Stimulated activated CD8-positive, alpha-beta memory T cell treated with anti-CD3 and anti-CD28 coated beads, Interleukin-15, amount 100 ng/mL, for 48 hours (primary cell): ENCODE measurements at places on chromosomes 6 and 20.
A peak's percentile ranks its signal among the peaks of the same experiment; 100 is the strongest.

DNA sequence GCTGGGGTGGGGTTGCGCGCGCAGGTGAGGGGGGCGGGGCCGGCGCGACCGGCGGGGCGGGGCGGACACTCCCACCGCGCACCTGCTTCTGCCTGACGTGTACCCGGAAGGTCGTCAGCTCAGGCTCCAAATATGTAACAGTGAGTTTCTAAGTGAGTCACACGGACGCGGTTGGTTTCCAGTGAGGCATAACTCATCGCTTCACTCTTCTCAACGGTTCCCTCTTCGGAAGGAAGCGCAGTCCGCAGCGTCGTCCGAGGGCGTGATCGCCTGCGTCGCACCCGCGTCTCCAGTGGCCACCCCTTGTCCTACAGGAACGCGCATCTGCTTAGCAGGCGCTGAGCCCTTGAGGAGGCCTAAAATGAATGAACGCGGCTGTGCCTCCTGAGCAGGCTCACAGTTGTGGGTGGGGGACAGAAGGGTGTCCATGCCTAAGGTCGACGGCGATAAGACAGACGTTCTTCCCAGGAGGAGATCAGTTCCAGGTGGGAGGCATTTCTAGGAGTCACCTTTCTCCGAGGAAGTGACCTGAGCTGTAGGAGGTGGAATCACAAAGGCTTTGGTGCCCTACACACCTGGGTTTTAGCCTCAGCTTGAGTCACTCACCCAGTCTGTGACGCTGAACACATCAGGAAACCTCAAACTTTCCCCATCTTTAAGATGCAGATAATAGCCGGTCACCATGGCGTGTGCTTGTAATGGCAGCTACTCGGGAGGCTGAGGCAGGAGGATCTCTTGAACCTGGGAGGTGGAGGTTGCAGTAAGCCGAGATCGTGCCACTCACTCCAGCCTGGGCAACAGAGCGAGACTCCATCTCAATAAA lies 50.9 kb upstream of the EZR start:
- no peak for DNase-seq

GRCh38 chr20:52383995-52384621 lies 192.5 kb upstream of the ZFP64 start:
- no peak for DNase-seq

DNA sequence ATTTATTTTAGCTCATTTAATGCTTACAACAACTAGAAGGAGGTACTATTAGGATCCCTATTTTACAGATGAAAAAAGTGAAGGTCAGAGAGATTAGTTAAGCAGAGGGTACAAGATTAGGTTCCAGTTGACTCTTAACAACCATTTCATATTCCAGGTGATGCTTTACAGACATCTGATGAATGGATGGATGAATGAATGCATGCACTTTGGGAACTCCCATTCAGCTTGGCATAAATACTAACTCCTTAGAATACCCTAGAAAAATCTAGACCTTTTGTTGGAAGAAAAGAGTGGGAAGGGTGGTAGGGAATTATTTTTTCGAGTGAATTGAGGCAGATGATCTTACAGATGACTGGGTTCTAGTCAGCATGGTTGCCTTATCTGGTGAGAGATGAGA lies 746 bp upstream of the SNRPB2 start:
- no peak for DNase-seq

GRCh38 chr6:116012471-116012949 lies 48.2 kb downstream of the FRK start:
- no peak for DNase-seq

- DNase-seq: no peak
Measured at GRCh38 chr6:94862112-94862511, 715.2 kb upstream of the MANEA start.

GRCh38 chr6:74268815-74269599 lies 573.0 kb downstream of the CD109 start:
- no peak for DNase-seq

DNA sequence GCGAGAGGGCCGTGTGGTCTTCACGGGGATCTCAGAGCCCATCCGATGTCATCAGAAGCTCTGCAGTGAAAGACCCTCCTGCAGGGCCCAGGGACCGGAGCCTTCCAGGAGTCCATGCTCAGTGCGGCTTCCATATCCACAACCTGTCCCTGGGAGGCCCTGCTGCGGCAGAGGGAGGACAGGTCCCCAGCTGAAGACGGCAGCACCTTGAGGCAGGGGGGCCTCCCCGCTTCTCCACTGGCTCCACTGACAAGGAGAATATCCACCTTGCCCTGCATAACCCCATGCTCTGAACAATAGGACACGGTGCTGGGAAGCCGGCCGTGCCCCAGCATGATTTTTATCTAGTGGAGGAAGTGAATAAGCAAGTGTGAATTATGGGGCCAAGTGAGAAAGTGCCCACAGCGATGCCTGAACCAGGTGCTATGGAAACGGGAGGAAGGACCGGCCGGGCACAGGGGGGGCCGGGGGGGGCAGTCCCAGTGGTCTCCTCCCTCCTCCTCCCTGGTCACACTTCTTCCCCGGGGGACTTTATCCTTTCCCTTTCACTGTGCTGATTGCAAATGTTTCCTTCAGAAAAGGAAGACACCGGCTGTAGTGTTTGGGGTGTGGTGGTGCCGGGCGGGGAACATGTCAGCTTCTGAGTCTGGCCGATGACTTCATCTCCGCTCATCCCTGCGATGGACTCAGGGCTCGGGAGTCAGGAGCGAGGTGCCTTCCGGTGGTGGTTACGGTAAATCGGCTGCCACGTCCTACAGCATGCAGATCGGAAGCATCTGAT lies 225.1 kb downstream of the ERMARD start:
- no peak for DNase-seq

- DNase-seq: no peak
Measured at GRCh38 chr20:60152792-60153191, 194.6 kb downstream of the CDH26 start.

DNA sequence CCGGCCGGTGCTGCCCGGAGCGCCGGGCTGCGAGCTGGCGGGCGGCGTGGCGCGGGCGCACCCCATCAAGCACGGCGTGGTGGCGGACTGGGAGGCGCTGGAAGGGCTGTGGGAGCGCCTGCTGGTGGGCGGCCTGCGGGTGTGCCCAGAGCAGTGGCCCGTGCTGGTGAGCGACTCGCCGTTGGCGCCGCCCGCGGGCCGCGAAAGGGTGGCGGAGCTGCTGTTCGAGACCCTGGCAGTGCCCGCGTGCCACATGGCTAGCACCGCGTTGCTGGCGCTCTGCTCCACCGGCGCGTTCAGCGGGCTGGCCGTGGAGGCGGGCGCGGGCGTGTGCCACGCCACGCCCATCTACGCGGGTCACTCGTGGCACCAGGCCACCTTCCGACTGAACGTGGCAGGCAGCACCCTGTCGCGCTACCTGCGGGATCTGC lies 517 bp downstream of the ACTL10 start:
- peak; percentile 38 for DNase-seq

DNA sequence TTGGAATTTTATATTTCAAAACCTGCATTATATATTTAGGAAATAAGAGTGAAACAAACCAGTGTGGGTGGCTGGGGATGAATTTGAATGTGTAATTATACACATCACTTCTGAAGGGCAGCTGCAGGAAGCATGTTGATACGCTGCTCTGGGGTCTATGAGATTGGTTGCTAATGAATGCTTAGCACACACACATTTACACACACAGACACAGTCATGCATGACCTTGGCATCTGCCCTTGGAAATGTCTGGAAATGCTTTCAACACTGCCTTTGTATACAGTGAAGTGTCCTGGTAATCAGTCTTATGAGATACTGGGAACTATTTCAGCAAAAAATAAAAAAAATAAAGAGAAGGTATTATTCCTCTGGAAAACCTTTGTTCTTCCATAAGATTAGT lies 83.4 kb downstream of the ELOVL4 start:
- DNase-seq: no peak

DNA sequence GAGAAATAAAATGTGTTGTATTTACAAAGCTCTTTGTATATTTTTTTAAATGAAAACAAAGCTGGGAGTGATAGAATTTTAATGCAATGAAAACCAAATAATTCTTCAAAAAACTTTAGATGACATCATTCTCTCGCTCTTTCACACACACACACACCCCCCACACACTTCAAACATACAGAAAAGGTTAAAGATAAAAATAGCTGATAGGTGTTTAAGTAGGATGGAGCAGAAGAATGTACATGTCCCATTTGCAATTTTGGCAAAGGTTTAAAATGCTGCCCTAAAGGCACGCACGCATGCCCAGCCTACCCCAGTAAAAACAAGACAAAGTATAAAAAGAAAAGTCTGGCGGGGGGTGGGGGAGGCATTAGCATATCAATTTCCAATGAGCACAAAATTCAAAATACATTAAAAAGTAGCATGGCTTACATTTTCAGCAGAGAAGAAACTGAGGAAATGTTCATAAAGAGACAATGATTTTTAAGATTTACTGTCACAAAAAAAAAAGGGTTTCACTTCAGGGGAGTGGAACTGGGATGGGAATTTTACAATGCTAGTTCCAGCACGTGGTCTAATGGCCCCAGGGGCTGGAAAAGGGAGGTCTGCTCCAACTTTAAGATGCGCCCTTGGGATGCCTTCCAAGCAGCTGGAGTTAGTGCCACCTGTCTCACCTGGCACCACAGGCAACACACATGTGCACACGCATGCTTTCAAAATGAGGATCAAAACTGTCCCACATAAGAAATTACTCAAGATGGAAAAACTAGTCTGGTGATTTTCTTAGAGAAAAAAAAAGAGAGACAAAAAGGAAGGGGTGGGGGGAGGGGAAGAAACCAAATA lies 55.1 kb upstream of the NFATC2 start:
- DNase-seq: no peak

GRCh38 chr6:33967966-33968724 lies 164.3 kb upstream of the MLN start:
- no peak for DNase-seq

DNA sequence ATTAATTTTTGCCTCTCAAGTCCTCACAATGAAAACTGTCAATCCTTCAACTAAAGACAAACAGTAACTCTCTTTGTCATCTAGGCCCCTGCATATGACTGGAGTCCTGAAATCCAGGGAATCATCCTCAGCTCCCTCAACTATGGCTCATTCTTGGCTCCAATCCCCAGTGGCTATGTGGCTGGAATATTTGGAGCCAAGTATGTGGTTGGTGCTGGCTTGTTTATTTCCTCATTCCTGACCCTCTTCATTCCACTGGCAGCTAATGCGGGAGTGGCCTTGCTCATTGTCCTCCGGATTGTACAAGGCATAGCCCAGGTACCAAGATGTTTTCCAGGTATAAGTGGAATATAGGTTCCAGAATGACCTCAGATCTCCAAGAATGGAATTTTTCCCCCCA lies 15.4 kb downstream of the SLC17A4 start:
- DNase-seq: no peak

DNA sequence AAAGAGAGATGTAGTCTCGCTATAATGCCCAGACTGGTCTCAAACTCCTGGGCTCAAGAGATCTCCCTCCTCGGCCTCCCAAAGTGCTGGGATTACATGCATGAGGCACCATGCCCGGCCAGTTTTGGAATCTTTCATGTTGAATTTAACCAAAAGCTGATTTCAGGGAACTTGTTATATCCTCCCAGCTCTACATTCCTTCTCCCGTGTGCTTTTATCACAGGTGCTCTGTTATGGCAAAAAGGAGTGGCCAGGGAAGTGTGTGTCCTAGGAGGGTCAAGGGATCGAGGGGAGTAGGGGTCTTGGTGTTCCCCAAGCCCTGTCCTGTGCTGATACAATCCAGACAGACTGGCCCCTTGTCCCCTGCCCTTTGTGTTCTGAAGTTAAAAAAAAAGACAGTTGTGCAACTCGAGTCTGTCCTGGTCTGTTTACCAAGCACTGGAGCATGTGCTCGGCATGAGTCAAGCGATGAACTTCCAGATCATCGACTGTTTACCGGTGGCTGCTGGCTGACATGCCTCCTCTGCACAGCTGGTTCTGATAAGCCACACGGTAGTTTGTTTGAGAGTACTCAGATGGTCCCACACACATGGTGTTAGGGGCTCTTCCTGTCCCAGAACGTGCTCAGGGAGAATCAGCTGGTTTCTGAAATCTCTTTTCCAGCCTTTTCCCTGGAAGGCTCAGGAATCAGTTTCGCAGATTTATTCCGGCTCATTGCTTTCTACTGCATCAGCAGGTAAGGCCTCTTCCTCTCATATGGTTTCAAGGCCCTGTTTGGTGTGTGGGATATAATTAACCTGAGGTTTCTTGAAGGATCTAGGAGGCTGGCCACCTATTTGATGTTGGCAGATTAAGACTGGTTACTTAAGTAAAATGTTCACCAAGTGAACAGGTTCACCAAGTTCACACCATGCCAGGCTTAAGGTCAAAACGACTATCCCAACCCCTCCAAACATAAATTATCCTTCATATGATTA lies 52.6 kb upstream of the NAA20 start:
- no peak for DNase-seq

GRCh38 chr6:150661216-150662007 lies 61.7 kb downstream of the PLEKHG1 start:
- DNase-seq: no peak
